ENCODE measurements at places on chromosomes 6 and 20.
A peak's percentile ranks its signal among the peaks of the same experiment; 100 is the strongest.

DNA sequence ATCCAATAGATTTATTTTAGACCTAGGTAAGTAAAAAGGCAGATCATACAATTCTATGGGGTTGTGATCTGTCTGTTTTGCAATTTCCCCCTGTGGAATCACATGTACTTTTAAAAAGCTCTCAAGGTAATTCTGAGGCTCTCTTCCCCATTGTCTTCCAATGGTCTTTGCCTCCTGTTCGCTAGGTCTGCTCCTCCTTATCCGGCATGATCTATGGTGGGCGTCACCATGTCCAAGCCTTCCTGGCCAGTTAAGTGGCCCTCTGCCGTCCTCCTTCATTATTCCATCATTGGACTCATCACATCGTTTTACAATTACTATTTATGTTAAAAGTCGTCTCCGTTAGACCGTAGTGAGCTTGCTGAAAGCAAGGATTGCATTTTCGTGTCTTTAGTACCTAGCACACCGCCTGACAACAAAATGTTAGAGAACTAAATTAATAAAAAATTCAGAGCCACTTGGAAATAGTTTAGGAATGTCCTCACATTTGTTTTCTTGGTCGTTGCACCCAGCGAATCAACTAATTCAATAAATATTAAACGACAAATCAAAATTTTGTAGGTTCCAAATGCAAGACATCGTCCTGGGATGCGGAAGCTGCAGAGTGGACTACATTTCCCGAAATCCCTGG lies 2.2 kb upstream of the STXBP5 start:
- DNase-seq: no peak

DNA sequence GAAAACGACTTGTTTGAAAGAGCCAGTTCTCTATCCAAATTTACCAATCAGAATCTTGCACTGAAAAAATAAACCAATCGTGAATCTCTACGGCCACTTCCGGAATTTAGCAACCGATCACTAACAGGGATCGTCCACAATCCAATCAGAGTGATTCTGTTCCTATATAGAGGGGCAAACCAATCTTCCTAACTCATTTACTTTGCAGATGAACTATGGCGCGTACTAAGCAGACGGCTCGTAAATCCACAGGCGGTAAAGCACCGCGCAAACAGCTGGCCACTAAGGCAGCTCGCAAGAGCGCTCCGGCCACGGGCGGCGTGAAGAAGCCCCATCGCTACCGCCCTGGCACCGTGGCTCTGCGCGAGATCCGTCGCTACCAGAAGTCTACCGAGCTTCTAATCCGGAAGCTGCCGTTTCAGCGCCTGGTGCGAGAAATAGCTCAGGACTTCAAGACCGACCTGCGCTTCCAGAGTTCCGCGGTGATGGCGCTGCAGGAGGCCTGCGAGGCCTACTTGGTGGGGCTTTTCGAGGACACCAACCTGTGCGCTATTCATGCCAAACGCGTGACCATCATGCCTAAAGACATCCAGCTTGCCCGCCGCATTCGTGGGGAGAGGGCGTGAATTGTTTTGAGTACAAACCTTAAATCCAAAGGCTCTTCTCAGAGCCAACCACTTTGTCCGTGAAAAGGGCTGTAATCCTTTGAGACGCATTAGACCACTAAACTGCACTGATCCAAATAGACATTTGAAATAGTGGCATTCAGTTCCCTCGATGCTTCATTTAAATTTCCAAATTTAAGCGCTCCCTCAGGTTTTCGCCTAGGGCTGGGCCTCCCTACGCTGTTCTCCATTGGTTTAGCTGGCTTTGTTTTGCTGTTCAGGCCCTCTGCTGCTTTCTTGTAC lies 138.0 kb downstream of the HFE start:
- peak; percentile 33 for DNase-seq

DNA sequence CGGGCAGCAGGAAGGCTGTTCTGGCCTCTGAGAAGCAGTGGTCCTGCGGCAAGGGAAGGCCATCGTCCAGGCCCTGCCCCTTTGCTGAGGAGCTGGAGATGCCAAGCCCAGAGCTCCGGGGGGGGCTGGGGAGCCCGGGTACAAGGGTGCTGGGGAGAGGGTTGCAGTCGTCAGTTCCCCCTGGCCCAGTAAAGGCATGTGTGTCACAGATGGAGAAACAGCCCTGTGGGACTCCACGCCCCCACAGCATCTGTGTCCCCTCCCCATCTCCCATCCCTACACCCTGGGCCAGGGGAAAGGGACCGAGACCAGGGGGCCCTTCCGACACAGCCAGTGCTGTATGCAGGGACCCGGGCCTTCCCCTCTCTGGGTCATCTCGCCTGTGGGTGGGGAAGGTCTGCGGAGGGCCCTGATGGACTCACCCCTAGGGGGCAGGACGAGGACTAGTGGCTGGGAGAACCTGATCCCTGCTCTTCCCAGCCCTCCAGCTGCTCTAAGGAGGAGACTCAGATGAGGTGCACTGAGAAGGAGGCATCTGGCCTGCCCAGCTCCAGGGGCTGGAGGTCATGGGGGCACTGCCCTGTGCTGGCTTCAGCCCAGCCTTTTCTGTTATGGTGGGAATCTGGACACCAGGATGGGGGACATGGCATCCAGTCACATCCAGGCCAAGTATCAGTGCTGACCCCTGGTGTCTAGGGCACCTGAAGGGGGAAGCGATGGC lies 609 bp downstream of the MYL9 start:
- DNase-seq: no peak

DNA sequence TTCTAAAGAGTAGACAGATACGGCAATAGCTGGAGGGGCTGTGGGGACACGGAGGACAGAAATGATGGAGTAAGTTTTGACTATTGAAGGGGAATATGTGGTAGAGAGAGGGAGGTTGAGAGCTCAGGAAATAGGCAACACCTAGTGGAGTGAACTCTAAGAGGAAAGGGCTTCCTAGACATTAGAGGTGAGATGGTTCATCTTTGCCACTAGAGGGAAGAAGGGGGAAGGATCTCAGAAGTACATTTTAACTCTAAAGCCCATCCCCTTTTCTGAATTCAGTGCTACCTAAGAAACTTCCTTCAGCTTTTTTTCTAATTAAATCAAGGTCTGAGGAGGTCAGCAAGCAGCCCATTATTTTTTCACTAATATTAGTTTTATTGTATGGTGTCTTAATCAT lies 689.4 kb upstream of the MAP3K7 start:
- no peak for DNase-seq

Data from NCI-H1417 treated with DMSO at 0.1 percent for 48 hours (cell line).